Left lung (tissue), 14 donors: ENCODE measurements at places on chromosomes 2 and 18. TPM values are rescaled to one million over a fixed set of nuclear protein-coding genes. Genes with fewer than 3 reads are reported as not detected.

GRCh38 chr2:51866361-51866760 is 834.4 kb upstream of the NRXN1 start:
- H3K27me3 ChIP-seq, result no peaks in the 10 kb centered on the region
- DNase-seq, result no peak
- no peak overlapping the region for H3K27ac ChIP-seq
- H3K4me3 ChIP-seq, result no peak overlapping the region
- H3K4me1 ChIP-seq, result no peaks in the 10 kb centered on the region

DNA sequence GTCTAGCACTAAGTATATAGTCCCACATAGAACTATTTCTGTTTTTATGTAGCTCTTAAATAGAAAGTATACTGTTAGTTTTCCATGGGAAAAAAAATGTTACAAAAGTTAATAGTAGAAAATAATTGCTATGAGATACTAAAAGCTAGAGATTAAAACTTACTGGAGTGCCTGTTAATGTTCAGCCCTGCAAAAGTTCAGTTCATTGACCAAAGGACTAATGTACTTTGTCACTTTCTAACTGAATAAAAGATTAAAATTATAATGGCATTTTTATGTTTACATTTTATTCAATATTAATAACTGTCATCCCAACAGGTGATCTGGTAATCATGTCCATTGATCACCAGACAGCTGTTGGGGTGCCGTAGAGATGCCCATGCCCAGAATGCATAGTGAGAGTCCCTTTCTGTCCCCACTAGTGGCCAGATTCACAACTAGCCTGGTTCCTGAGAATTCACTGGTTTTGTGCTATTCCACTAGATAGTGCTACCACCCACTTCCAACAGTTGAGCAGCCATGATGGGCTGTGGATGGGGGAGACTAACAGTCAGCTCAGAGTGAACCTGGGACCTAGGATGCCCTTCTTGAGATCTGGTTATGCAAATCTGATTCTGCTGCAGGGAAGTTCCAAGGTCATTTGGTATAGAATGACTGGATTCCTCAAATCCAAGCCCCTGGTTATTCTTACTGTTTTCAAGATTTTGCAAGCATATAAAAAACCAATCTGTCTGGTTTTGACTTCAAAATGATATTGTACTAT is 57.8 kb downstream of the AFTPH start:
- no peaks in the 10 kb centered on the region for H3K27me3 ChIP-seq
- peaks cover 62% of the 10 kb centered on the region for H3K36me3 ChIP-seq
- peaks cover 3% of the 10 kb centered on the region for H3K4me1 ChIP-seq
- DNase-seq, result no peak

GRCh38 chr2:110827511-110827910 is 95.1 kb downstream of the ACOXL start:
- H3K4me3 ChIP-seq, result no peak overlapping the region
- no peaks in the 10 kb centered on the region for H3K36me3 ChIP-seq
- no peaks in the 10 kb centered on the region for H3K27me3 ChIP-seq
- no peaks in the 10 kb centered on the region for H3K4me1 ChIP-seq
- H3K27ac ChIP-seq, result no peak overlapping the region

DNA sequence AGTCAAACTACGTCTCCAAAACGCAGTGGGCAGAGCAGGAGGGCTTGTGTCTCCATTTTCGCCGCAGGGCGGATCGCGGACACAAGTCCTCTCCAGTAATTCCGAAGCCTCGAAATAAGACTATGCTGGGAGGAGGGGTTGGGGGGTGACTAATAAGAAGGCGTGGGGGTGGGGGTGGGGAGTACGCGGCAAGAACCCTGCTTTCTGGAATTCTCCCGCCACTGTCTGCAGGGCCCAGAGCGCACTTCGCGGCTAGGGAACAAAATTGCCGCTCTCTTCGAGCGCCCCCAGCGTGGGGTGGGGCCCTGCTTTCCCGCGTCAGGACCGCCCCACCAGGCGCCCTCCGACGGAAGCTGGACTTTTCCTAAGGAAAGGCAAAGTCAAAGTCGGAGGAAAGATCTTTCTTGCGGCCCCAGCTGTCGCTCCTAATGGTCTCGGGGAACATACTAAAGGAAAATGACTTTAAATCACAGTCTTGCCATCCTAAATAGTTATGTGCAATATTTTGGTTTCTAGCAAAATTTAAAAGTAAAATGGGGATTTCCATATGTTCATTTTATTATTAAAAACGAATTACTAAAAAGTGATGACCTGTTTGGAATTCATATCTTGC is 11.9 kb downstream of the NR4A2 start:
- peak overlapping the region; percentile 30 for H3K27ac ChIP-seq
- H3K36me3 ChIP-seq, result peaks cover 3% of the 10 kb centered on the region
- H3K4me1 ChIP-seq, result peaks cover 15% of the 10 kb centered on the region
- DNase-seq, result no peak

DNA sequence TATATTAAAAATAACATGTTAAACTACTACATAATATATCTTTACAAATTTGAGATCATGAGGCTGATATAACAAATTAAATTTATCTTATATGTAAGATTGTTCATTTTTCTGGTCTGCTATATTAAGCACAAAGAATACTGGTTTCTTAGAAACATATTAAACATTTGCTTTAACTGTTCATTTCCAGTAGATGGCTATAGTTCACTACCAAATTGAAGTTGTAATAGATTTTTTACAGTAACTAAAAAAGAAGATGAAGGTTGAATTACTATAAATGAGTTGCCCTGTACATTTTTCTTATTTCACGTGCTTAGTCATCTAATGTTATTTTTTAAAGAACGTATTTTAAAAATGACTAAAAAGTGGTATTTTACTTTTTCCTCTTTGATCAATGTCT is 57.0 kb downstream of the ZNF407 start:
- no peak for DNase-seq
- no peak overlapping the region for H3K27ac ChIP-seq
- H3K4me3 ChIP-seq, result no peak overlapping the region
- H3K36me3 ChIP-seq, result no peaks in the 10 kb centered on the region

- H3K27ac ChIP-seq, result no peak overlapping the region
- no peak for DNase-seq
- H3K36me3 ChIP-seq, result no peaks in the 10 kb centered on the region
- H3K27me3 ChIP-seq, result no peaks in the 10 kb centered on the region
- H3K4me3 ChIP-seq, result no peak overlapping the region
Measured at GRCh38 chr18:8856769-8857393, 151.5 kb downstream of the MTCL1 start.

The QPCT gene
- total RNA-seq, result 11.5 TPM

- DNase-seq, result no peak
- no peaks in the 10 kb centered on the region for H3K4me1 ChIP-seq
- H3K27me3 ChIP-seq, result no peaks in the 10 kb centered on the region
- no peak overlapping the region for H3K27ac ChIP-seq
- H3K4me3 ChIP-seq, result no peak overlapping the region
Measured at GRCh38 chr2:194870974-194871535, 786.0 kb upstream of the SLC39A10 start.

The SCYGR4 gene
- not detected for total RNA-seq

- H3K27me3 ChIP-seq, result peaks cover 13% of the 10 kb centered on the region
- no peak overlapping the region for H3K27ac ChIP-seq
- H3K4me3 ChIP-seq, result no peak overlapping the region
- H3K4me1 ChIP-seq, result no peaks in the 10 kb centered on the region
- no peak for DNase-seq
Measured at GRCh38 chr2:239568601-239569000, 167.8 kb upstream of the HDAC4 start.

DNA sequence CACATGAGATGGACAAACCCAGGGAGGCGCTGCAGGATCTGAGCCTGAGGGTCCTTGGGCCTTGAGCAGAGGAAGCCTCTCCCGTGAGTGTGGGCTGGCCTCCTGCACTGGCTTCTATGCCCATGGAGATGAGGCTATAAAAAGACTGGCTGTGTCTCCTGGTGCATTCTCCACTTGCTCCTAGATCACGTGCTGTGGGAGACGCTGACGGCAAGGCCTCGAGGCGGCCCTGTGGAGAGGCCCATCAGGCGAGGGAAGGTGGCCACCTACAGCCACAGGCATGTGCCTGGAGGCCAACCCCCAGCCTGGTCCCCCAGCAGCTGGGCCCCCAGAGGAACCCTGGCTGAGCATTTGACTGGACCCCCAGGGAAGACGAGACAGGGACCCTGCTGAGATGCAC is 198.9 kb downstream of the TWIST2 start:
- no peaks in the 10 kb centered on the region for H3K36me3 ChIP-seq
- DNase-seq, result peak; percentile 51
- H3K27ac ChIP-seq, result no peak overlapping the region
- H3K4me3 ChIP-seq, result no peak overlapping the region

DNA sequence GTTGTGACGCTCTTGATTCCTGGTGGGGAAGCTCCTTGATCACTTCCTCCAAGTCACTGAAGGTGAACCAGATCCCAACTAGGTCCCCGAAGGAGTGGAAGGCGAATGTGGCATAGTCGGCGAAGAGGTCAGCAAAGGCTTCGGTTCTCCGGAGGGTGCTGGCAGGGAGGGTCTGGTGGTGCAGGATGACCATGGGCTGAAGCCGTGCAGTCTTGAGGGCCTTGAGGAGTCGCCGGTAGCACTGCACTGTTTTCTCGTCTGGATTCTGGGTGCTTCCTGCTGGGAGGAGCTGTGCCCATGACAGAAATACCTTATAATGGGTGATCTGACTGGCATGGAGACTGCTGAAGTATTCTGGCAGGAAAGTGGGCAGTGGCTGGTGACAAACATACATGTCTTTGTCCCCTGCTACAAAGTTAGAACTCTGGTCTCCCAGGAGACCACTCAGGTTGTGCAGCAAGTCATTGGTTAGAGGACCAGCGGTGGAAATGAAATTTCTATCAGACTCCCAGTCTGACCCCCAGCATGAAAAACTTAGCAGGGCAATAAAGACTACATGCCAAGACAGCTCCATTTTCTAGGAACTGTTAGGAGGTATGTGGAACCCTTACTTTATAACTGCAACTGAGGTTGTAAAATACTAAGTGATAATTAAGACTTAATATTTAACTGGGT is at the start of gene LCT:
Gene LCT (minus strand): TSS at position 589 of the 675 bp plus-strand sequence. CDS start 15 bp downstream, at position 574.
- H3K4me3 ChIP-seq, result no peak within 1 kb of the TSS
- no peak for DNase-seq
- no peak within 1 kb of the TSS for H3K27ac ChIP-seq
- H3K4me1 ChIP-seq, result peaks cover 15% of the 10 kb centered on the region

DNA sequence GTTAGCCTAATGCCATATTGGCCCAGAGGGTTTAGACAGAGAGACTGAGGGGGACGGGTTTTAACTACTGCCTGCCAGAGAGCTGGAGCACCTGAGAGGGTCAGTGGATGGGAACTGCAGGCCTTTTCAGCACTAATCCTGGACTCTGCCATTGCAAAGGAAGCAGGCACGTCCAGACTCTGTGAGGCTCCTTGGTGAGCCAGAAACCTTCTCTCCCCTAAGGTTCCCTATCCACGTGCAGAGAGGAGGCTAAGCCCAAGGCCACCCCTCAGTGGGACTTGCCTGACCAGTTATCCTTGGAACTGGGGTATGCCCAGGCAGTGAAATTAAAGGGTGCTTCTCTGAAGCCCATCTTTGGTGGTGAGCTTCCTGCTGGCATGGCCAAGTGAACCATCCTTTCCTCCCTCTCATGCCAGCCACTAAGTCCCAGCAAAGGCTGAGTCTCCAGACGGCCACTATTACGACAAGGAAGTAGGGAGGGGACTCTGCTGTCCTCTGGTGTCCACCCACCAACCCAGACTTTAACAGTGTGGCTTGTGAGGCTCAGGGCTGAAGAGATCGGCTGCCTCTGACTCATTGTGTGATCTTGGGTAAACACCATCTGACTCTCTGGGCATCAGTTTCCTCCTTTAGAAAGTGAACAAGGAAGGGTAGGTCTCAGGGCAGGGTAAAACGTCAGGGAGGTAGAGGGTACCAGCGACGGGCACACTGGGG is 3.9 kb upstream of the MLPH start:
- peaks cover 53% of the 10 kb centered on the region for H3K27me3 ChIP-seq
- peaks cover 10% of the 10 kb centered on the region for H3K4me1 ChIP-seq
- DNase-seq, result no peak
- H3K27ac ChIP-seq, result peak overlapping the region; percentile 70
- H3K4me3 ChIP-seq, result no peak overlapping the region

- H3K27ac ChIP-seq, result no peak overlapping the region
- H3K36me3 ChIP-seq, result no peaks in the 10 kb centered on the region
- H3K4me1 ChIP-seq, result no peaks in the 10 kb centered on the region
Measured at GRCh38 chr2:22838461-22838860, 546.5 kb upstream of the KLHL29 start.

- no peaks in the 10 kb centered on the region for H3K36me3 ChIP-seq
- no peak overlapping the region for H3K27ac ChIP-seq
- no peaks in the 10 kb centered on the region for H3K4me1 ChIP-seq
- no peak overlapping the region for H3K4me3 ChIP-seq
- no peaks in the 10 kb centered on the region for H3K27me3 ChIP-seq
- no peak for DNase-seq
Measured at GRCh38 chr18:23800902-23801301, 111.6 kb downstream of the LAMA3 start.

DNA sequence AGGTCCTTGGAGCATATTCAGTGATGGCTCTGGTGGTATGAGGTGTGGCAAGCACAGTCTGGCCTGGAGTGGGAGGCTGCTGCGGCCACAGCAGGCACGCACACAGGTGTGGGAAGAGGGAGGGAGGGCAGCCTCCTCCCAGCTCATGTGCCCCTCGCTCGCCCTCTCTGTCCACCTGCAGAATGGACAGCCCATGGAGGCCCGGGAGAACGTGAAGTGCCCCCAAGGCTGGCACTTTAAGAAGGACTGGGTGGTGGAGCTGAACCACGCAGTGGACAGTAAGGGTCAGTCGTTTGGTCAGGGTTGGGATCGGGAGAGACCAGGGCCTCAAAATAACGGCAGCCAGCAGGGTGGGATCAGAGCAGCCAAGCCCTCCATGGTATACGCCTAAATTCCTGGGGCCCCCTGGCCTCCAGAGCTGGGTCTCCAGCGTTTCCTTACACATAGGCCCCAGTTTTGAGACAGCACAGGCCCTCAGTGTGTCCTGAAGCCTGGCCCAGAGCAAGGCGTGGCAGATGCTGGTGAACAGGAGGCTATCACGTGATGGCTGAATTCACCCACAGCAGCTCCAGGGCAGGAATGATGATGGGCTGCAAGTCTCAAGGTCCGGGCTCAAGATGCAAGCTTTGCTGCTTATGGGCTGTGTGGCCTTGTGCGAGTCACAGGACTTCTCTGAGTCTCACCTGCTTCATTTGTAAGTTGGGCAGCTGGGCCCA is 47.9 kb downstream of the FER1L5 start:
- no peaks in the 10 kb centered on the region for H3K4me1 ChIP-seq
- no peak overlapping the region for H3K27ac ChIP-seq
- no peak overlapping the region for H3K4me3 ChIP-seq
- no peaks in the 10 kb centered on the region for H3K36me3 ChIP-seq
